Right renal pelvis (tissue), 4 donors: ENCODE measurements at places on chromosomes 5 and 9. TPM values are rescaled to one million over a fixed set of nuclear protein-coding genes. Genes with fewer than 3 reads are reported as not detected.

The TAF11L10 gene
- polyA plus RNA-seq, result not detected

GRCh38 chr9:115604831-115605483, 487.0 kb upstream of the TNC start:
- no peak for DNase-seq

- no peak for DNase-seq
These were observed 4.8 kb upstream of the PITX1 start for GRCh38 chr5:135038813-135039270.

GRCh38 chr9:73031350-73031749, 78.5 kb upstream of the ALDH1A1 start:
- no peak for DNase-seq

- no peak for DNase-seq
These were observed 234.2 kb downstream of the ZNF608 start for GRCh38 chr5:124512236-124512635.

DNA sequence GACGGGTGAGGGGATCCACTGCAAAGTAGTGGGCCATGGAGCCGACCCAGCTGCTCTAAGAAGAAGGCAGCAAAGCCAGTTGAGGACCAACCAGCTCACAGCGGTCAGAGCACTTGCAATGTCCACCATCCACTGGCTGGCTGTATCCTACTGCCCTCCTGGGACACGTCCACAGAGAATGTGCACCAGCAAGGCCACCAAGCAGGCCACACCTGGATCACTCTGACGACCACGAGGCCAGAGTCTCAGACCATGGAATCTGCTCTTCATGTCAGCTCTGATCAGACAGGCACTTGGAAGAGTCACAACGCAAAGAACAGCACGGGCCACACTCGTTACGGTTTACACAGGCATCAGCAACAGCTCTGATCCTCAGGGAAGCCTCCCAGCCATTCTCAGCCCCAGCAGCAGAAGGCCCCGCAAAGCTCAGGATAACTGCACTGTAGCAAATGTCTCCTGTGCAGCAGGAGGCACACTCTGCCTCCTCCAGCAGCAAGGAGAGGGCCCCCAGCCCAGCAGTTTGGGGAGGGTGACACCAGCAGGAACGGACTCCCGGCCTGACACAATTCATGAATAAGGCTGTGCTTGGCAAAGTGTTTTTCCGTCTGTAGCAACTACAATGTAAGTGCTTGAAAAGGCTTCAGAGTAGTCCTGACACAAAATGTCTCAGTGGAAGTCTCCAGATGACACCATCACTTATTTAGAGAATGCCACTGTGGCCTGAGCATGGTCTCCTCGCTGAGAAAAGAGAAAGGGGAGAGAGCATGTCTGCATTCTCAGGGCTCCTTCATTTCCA, 15.7 kb downstream of the SEMA4D start:
- no peak for DNase-seq
